ENCODE measurements at places on chromosomes 2 and 18. TPM values are rescaled to one million over a fixed set of nuclear protein-coding genes. Genes with fewer than 3 reads are reported as not detected.

The ERFE gene
- total RNA-seq, result 1.2 TPM

The C1QL2 gene
- total RNA-seq, result not detected

The COLEC12 gene
- total RNA-seq, result 30.2 TPM

The LINC00305 gene
- not detected for total RNA-seq

The ADNP2 gene
- total RNA-seq, result 27.1 TPM

The HRH4 gene
- not detected for total RNA-seq

The ITPRIPL1 gene
- 1.6 TPM for total RNA-seq

The CABLES1 gene
- total RNA-seq, result 19.0 TPM

The IMPACT gene
- total RNA-seq, result 30.2 TPM

The FBXO41 gene
- total RNA-seq, result 0.66 TPM

The MERTK gene
- total RNA-seq, result 34.6 TPM

The LAMA1 gene
- under 0.01 TPM for total RNA-seq

The CCDC68 gene
- total RNA-seq, result 3.0 TPM

The RBKS gene
- 0.79 TPM for total RNA-seq

The GCG gene
- total RNA-seq, result not detected

The PRSS56 gene
- total RNA-seq, result not detected

The CKAP2L gene
- 21.8 TPM for total RNA-seq

The MOB1A gene
- 158 TPM for total RNA-seq

The SIX2 gene
- 0.14 TPM for total RNA-seq

Measured in thoracic aorta endothelial cell (primary cell).